ENCODE measurements at places on chromosomes 6 and 20. TPM values are rescaled to one million over a fixed set of nuclear protein-coding genes. Genes with fewer than 3 reads are reported as not detected.

OLIG3 gene
- not detected for total RNA-seq

TMC2 gene
- 0.23 TPM for total RNA-seq

TMEM63B gene
- 113 TPM for total RNA-seq

SYNGAP1 gene
- total RNA-seq: 24.8 TPM

SNRPB2 gene
- total RNA-seq: 21.2 TPM

MROH8 gene
- 5.2 TPM for total RNA-seq

THBD gene
- total RNA-seq: 88.4 TPM

PRICKLE4 gene
- 11.6 TPM for total RNA-seq

LPA gene
- 0.09 TPM for total RNA-seq

ABCF1 gene
- total RNA-seq: 49.2 TPM

BMP5 gene
- total RNA-seq: 0.80 TPM

CST5 gene
- not detected for total RNA-seq

IL17F gene
- total RNA-seq: not detected

C6orf58 gene
- total RNA-seq: not detected

PBOV1 gene
- total RNA-seq: not detected
